Parietal lobe (tissue), 2 donors: ENCODE measurements at places on chromosomes 3 and 15. TPM values are rescaled to one million over a fixed set of nuclear protein-coding genes. Genes with fewer than 3 reads are reported as not detected.

FAM81A gene
- total RNA-seq = 58.2 TPM

STXBP5L gene
- 27.2 TPM for total RNA-seq

IL17RB gene
- 2.2 TPM for total RNA-seq

CSTA gene
- not detected for total RNA-seq

THSD4 gene
- 0.94 TPM for total RNA-seq

BMF gene
- 4.4 TPM for total RNA-seq

GOLGA8R gene
- 1.6 TPM for total RNA-seq

CSPG5 gene
- total RNA-seq = 102 TPM

SKOR1 gene
- 0.63 TPM for total RNA-seq

OXTR gene
- 2.5 TPM for total RNA-seq

SLC12A8 gene
- 6.9 TPM for total RNA-seq

KNL1 gene
- total RNA-seq = 10.6 TPM

UQCRC1 gene
- total RNA-seq = 145 TPM

THBS1 gene
- total RNA-seq = 272 TPM

CCDC9B gene
- 4.4 TPM for total RNA-seq
